ENCODE measurements at places on chromosomes 16 and 17. TPM values are rescaled to one million over a fixed set of nuclear protein-coding genes. Genes with fewer than 3 reads are reported as not detected.

DNA sequence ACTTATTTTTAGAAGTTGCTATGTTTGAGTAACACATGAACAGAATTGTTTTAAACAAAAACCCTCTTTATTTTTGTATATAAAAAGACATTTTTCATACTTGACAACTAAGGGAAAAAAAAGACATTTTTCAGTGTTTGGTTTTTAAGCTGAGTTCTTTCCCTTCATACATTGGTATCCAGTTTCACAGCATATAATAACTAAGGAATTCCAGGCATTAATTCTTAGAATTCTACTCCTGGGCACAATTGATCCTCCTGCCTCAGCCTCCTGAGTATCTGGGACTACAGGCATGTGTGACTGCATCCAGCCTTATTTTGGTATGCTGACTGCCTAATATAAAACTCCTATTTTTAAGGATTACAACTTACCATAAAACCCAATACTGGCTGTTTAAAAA, 8.4 kb downstream of the FBXO47 start:
- H3K4me3 ChIP-seq: no peak overlapping the region
- H3K4me1 ChIP-seq: no peaks in the 10 kb centered on the region
- H3K27ac ChIP-seq: no peak overlapping the region

GRCh38 chr17:80034791-80035686, 633 bp downstream of the TBC1D16 start:
- peak overlapping the region; percentile 83 for H3K27ac ChIP-seq
- H3K36me3 ChIP-seq: no peaks in the 10 kb centered on the region
- peaks cover 6% of the 10 kb centered on the region for H3K27me3 ChIP-seq
- DNase-seq: peak; percentile 70
- peak overlapping the region; percentile 82 for H3K4me3 ChIP-seq
- peaks cover 44% of the 10 kb centered on the region for H3K4me1 ChIP-seq

DNA sequence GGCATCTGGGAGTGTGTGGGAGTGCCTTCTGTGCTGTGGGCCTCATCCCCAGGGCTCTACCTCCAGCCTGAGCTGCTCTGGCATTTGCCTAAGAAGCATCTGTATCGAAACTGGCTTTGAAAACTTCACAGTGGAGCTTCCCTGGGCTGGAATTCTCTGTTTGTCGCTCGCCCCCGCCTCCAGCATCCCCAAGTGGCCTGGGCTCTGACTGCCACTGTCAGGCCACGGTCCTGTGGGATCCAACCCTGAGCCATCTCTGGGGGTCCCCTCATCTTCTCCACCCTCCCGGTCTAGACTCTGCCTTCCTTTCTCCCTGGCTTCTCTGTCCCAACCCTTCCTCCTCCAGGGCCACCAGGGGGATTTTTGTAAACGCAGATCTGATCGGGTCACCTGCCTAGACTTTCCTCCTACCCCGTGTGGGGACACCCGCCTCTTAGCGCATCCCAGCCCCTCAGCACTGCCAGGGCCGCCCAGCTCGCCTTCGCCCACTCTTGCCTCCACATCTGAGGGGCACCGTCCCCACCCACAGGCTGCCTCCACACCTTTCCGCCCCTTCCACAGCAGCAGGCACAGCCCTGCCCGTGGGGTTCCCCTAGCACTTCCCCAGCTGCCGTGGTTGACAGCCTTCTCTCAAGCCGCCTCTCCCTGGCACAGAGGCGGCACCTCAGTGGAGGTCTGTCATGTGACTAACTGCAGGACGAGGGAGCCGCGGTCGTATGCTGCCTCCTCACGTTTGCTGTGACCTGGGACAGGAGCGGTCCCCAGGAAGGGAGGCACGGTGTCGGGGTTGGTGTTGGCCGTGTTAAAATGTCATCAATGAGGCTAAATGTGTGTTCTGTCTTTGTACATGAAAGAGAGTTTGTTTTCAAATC, 12.0 kb downstream of the TBC1D24 start:
- no peaks in the 10 kb centered on the region for H3K27me3 ChIP-seq
- H3K36me3 ChIP-seq: peaks cover 8% of the 10 kb centered on the region
- H3K27ac ChIP-seq: no peak overlapping the region
- no peak overlapping the region for H3K4me3 ChIP-seq
- peaks cover 19% of the 10 kb centered on the region for H3K4me1 ChIP-seq

DNA sequence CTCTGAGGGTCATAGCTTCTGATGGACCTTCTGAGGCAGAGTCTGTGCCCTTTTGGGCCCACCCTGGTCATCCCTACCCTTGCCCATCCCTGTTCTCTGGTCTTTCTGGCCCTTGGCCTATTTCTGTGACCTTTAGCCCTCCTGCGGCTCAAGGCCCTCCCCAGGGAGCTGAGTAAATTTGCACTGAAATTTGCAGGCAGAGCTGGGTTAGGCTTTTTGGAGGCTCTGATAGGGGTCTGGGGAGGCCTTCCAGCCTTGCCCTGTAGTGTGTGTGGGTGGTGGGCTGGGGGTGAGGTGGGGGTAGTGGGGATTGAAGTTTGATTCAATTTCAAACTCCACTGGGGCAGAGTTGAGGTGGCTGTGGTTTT, 17.8 kb downstream of the RARA start:
- peak overlapping the region; percentile 93 for H3K27ac ChIP-seq
- H3K36me3 ChIP-seq: peaks cover 8% of the 10 kb centered on the region
- H3K4me3 ChIP-seq: no peak overlapping the region
- DNase-seq: peak; percentile 25
- H3K4me1 ChIP-seq: peaks cover 100% of the 10 kb centered on the region

- H3K27me3 ChIP-seq: peaks cover 8% of the 10 kb centered on the region
- H3K4me3 ChIP-seq: no peak overlapping the region
- H3K27ac ChIP-seq: no peak overlapping the region
- no peak for DNase-seq
Observed at GRCh38 chr16:86975445-86975844, 341.7 kb downstream of the C16orf95 start.

The REXO5 gene
- total RNA-seq: 18.0 TPM

The TEDC2 gene
- 3.6 TPM for total RNA-seq

Data from stomach (tissue), 19 donors.